ENCODE measurements at places on chromosomes 2 and 18.

GRCh38 chr2:126513033-126513432 lies 142.9 kb upstream of the GYPC start:
- no peak for DNase-seq

DNA sequence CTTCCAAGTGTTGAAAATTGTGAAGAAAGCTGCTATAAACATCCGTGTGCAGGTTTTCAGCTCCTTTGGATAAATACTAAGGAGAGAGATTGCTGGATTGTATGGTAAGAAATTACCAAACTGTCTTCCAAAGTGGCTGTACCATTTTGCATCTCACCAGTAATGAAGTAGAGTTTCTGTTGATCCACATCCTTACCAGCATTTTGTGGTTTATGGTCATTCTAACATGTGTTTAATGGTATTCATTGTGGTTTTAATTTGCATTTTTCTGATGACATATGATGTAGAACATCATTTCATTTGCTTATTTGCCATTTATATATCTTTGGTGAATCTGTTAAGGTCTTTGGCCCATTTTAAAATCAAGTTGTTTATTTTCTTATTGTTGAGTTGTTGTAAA lies 260.7 kb downstream of the SPAG16 start:
- DNase-seq: peak; percentile 18

DNA sequence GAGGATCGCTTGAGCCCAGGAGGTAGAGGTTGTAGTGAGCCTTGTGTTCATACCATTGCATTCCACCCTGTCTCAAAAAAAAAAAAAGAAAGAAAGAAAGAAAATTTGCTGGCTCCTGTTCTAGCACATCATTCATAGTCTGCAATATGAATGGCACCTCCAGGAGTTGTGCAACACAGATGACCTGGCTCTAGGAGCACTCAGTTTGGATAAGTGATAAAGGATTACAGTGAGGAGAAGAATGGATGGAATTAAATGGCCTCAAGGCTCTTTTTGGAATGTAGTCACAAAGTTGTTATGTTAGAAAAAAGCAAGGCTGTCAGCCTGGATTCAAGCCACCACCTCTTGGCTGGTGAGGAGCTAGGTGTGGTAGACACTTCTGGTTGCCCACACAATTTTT lies 21.5 kb upstream of the SPRED2 start:
- no peak for DNase-seq

- no peak for DNase-seq
These were observed 32.1 kb upstream of the EVA1A start for GRCh38 chr2:75592888-75593287.

DNA sequence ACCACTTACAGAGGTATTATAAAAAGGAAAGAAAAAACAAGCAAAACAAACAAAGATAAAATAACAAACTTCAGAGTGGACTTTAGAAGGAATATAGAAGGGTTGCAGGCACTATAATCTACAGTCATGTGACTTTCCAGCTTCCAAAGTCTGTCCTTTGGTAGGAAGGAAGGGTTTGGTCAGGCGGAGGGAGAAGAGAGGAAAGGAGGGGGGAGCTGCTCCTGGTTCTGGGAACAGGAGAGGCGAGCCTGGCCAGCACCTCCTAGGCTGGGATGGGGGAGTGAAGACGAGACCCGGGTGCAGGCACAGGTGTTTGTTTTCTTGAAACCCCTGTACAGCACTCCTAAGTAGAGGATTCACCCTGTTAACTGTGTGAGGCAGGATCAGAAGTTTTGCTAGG lies 53.8 kb upstream of the GATA6 start:
- no peak for DNase-seq

GRCh38 chr2:108323619-108324018 lies 34.9 kb downstream of the SULT1C2 start:
- no peak for DNase-seq

DNA sequence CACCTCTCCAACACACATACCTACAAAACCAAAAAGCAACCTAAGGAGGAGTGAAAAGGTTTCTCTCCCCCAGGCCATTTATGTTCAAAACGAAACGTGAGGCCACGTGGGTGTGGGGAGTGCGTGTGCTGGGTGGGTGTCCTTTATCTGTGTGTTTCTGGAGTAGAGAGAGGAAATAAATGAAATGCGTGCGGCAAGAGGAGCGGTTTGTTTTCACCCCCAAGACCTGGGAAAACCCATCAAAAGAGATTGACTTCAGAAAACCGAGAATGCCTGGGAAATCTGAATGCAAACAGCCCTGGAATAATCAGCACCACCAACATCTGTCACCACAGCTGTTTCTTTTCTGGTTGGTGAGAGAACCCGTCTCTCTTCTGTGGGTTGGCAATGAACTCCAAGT lies 137.4 kb downstream of the INSIG2 start:
- no peak for DNase-seq

DNA sequence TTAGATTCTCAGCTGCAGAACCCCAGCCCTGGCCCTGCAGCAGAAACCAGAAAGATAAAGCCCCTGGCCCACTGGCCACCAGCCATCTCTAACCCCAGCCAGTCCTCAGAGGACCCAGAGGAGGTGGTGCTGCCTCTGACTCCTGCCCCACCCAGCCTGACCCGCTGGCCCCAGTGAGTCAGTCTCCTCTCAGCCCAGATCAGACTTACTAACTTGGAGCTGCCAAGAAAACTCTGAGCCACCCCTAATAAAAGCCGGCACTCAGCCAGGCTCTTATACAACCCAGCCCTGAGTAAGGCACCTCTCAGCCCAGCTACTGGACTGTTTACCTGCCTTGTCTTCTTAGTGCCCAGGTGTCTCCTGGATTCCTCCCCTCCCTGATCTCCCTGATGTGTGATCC lies 2.0 kb downstream of the SLC14A2 start:
- no peak for DNase-seq

DNA sequence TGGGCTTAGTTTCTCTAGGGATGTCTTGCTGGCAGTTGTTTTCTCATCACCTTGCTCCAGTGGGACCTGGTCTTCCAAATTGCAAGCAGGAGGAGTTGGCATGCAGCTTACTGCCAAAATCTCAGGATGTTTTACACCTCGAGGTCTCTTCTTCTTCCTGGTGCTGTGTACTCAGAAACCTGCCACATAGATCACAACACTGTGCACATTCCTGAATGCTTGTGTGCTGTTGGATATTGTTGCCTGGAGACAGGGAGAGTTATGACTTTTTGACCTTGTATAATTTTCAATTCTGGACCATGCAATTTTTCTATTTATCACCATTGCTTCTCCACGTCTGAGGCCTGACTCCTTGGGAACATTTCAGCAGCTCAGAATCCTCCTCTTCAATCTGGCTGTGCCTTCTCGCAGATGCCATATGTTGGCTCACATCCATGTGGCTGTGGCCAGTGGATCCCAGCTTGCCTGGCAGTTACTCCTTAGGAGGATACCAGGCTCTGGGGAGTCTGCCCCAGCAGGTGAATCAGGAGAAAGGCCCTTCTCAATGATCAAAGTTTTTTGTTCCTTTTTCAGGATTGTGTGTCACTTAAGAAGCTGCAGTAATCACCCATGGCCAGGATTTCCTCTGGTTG lies 489.3 kb downstream of the TSN start:
- DNase-seq: no peak

DNA sequence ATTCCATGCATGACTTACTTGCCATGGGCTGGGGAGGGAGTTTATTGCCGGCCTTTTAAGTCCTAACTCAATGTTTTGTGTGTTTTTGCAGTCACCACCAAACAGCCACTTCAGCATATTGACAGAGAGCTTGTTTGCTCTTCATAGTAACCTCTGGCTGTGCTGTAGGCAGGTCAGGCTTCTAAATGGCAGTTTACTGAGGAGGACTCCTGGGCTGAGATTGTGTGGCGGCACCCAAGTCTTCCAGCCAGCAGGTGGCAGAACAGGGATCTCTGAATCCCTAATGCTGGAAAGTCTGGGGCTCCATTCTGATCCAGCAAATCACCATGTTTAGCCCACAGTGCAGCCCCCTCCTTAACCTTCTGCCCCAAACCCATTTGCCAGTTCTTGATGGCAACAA lies 121.2 kb downstream of the CAPN13 start:
- DNase-seq: no peak

DNA sequence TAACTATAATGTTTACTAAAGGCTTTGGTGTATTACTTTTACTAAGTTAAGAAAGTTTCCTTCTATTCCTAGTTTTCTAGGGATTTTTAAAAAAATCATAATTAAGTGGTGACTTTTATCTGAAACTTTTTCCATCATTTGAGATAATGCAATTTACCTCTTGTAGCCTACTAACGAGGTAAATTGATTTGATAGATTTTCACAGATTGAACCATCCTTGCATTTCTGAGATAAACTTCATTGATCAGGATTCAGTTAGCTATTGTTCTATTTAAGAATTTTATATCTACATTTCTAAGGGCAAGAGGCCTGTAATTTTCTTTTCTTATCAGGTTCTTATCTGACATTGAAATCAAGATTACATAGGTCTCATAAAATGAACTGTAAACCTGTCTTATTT lies 178.1 kb downstream of the MIB1 start:
- no peak for DNase-seq

- no peak for DNase-seq
These were observed 78.7 kb upstream of the ITGA4 start for GRCh38 chr2:181378491-181378890.

DNA sequence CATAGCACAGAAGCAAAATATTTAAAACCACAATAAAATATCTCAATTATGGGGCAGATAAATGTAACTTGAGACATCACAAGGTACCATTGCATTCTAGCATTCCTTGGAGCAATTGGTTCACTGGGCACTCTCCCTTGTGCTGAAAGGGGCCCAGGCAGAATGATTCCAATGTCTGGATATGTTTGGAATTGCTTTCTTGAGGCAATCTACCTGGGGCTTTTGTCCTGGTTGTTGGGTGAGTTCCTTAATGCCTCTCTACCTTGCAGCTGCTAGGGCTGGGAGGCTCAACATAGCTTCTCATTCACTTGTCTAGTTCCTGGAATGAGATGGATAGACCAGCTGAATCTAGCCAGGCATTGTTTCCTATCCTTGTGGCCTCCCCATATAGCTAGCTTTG lies 539.6 kb upstream of the FSHR start:
- no peak for DNase-seq

DNA sequence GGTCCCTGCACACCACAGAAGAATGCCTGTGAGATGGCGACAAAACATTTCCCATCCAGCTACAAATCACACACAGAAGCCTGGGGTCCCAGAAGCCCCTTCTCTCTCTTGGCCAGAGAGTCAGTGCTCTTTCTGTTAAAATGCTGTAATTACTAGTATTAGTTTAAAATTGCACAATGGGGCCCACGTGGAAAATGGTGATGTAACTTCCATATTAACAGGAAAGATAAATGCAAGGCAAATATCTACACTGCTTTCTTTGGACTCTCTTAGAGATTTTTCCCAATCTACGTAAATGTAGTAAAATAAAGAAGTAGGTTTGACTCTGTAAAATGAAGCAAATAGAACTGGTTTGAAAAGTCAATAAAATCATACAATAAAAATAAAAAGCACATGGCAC lies 113.9 kb upstream of the TFCP2L1 start:
- no peak for DNase-seq

GRCh38 chr2:6449343-6449742 lies 416.4 kb downstream of the CMPK2 start:
- no peak for DNase-seq

DNA sequence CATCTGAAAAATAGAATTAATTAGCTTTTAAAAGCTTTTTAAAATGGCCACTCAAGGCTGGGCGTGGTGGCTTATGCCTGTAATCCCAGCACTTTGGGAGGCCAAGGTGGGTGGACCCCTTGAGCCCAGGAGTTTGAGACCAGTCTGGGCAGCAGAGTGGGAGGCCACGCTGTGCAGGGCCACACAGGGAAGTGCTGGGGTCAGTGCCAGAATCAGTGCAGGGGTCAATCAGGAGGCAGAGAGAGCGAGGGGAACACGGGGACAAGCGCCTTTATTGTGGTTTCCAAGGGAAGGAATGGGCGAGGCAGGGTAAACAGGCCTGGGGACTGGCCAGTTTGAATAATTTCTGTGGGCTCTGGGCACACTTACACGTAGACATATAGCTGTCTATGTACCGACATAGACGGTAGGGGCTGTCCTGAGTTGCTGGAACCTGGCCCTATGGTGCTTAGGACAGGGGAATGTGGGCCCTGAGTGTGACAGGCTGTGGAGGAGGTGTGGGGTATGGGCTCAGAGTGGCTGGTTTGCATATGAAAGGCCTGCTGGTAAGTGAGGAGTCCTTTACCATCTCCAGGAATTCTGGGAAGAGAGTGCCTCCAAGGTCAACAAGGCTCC lies 42.9 kb downstream of the DYSF start:
- DNase-seq: no peak

- no peak for DNase-seq
These were observed 49.7 kb downstream of the SDC1 start for GRCh38 chr2:20175267-20175666.

DNA sequence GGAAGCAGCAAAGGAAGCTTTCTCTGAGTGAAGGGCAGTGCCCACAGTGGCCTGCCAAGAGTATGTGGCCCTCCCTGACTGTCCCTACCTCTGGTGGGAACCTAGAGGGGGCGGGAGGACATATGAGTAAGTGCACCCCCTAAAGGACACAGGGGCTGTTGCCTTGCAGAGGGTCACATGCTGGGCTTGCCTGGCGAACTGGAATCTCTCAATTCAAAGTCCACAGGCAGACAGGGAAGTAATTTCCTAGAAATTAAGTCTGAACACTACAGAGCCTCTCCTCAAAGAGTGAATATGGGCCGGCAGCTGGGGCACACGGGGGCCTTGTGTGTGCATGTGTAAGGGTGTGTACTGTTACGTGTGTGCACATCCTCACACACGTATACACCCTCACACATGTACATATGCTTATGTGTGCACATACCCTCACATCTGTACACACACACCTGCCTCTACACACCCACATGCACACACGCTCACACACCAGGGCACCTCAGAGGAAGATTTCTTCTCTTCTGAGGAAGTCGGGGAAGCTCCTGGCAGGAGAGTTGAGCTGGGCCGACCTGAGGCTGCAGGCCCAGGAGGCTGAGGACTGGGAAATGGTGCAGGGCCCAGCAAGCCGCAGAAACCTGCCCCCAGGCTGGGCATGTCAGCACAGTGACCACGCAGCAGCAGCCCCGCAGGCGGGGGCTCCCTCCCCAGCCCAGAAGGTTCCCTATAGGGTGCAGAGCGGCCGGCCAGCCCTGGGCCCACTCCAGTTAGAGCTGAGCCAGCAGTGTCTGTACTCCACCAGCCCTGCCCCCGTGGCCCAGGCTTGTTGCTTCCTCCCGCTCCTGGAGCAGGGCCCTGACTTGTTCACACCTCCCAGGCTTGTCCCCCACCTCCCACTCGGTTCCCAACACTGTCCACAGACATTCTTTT lies 77.4 kb upstream of the TAF1B start:
- DNase-seq: no peak
